ENCODE measurements at places on chromosomes 6 and 20.

GRCh38 chr6:27174958-27175357 is 72.5 kb upstream of the PRSS16 start:
- DNase-seq, result no peak

DNA sequence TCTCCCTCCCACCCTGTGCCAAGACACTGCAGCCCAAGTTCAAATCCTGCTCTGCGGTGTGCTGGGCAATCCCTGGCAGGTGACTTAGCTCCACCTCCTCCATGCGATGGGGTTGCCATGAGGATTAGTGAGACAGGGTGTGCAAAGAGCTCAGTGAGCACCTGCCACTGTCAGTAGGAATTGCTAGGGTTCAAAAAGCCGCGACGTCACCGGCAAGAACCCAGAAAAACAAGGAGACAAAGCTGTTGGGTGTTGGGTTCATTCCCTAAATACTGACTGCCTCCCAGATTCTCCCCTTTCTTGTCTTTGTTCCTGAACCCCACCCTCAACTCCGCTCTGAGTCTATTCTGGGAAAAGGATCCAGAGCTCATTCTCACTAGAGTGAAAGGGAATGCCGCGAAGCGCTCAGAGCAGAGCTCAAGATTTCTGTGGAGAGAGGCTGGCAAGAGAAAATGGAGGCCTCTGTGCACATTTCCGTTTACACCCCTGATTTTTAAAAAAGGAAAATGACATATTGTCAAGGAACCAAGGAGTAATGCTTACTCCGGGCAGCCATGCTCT is 13.3 kb downstream of the PMEPA1 start:
- no peak for DNase-seq

DNA sequence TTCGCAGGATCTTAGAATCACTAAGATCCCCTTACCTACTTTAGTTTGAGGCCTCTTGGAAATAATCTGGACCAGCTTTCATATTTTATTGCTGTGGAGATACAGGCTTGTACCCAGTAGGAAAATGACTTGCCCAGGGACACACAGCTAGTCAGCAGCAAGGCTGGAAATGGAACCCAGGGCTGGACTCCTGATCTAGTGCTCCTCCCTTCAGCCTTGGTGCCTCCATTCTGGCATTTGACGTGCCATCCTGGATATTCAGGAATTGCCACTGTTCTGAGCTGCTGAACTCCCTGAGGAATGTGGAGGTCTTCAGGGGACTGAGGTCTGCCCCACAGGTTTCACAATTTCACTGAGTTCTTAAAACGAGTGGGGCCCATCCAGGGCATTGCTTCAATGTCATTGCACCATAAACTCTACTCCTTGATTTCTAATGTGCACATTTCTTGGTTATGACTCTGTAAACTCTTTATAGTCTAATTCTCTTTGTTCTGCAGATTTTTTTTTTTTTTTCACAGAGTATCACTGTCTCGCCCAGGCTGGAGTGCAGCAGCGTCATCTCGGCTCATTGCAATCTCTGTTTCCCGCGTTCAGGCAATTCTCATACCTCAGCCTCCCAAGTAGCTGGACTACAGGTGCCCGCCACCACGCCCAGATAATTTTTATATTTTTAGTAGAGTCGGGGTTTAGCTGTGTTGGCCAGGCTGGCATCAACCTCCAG is 26.7 kb upstream of the CDKN1A start:
- no peak for DNase-seq

- no peak for DNase-seq
Observed at GRCh38 chr6:68729377-68729903, 94.4 kb downstream of the ADGRB3 start.

- no peak for DNase-seq
Observed at GRCh38 chr20:24138196-24138857, 149.7 kb upstream of the GGTLC1 start.

DNA sequence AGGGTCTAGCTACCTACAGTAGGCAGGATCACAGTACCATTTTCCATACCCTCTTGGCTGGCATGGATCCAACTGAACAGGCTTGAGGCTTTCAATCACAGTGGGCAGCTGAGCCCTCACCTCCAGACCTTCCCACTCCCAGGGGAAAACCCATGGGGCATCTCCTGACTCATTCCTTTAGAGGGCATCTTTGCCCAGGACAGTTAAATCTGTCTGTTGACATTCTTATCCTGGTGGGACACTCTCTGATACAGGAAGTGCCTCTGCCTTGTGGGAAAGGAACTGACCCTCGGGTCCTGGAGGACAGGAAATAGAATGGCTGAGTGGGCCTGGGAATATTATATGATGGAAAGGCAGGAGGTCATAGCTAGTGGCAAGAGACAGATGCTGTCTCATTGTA is 10.2 kb upstream of the EPB41L1 start:
- DNase-seq, result no peak

- DNase-seq, result no peak
Observed at GRCh38 chr20:18011482-18011881, 42.7 kb downstream of the MGME1 start.

DNA sequence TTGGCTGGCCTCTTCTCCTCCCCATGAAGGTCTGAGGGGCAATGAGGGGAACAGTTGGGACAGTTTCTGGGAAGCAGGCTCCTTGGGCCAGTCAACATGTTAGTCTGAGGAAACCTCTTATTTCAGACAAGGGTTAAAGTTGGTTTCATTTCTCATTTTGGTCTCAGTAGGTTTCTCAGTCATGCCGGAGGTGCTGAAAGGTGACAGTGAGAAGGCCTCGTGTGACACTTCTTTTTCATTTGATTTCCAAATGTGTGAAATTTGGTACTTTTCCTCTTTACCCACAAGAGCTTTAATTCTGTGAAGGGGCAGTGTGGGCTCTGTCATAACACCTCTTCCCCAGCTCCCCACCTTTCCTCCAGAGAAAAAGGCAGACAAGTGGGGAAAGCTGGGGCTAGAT is 7.5 kb upstream of the GLP1R start:
- no peak for DNase-seq

DNA sequence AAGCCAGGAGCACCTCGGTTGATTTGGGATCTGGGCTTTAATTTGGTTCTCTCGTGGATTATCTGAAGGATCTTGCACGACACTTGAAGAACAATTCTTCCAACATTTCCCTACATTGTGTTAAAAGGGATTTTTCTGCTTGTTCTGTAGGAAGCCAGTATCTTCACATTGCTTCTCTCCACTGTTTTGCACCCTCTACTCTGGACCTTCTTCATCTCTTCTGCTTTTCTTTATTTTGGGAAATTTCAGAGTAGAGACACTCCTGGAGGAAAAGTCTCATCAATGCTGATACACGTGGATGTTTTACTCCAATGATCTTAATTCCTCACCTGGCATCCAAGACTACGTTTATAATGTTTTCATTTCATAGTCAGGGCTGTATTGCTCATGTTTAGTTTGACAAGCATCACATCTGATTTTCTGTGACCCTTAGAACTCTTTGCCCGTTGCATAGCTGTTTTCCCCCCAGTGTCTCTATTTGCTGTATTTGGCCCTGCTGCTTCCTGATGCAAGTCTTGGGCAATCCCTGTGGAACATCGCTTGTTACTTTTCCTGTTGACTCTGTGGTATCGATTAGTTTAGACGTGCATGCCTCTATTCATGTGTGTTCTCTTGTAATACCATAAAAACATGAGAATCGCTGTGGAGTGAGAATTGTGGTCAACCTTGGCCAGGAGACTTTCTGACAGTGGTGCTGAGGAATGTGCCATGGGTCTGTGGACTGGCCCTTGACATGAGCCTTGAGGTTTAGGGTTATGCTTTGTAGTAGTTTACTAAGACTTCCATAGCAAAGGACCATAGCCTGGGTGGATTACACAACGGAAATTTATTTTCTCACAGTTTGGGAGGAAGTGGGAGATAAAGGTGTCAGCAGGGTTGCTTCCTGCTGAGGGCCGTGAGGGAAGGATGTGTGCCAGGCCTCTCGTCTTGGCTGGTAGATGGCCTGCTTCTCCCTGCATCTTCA is 12.5 kb downstream of the PLCB1 start:
- peak; percentile 68 for DNase-seq

- DNase-seq, result peak; percentile 32
Observed at GRCh38 chr6:24991810-24992467, 56.2 kb upstream of the RIPOR2 start.

DNA sequence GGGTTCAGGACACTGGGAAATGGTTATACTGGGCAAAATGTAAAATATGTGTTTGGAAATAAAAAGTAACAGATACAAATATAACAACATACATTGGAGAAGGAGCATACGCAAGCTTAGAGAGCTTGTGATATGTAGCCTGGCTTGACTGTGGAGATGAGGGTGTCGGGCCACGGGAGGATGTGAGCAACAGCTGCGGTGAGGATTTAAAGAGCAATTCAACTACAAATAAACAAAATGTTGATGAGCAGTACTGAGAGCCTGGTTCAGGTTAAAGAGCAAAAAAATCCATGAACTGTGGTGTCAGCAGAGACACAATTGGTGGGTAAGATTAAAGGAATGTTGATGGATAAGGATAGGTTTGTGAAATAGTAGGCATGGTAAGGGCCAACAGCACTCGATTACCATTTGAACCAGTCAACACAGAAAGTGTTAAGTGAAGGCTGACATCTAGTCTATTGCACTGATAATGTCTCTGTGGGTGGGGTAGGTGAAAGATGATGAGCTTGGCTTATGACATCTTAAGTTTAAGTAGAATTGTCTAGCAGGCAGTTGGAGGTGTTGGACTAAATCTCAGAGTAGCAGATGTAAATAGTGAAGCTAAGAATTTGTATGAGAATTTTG is 723.2 kb downstream of the EPM2A start:
- no peak for DNase-seq

- DNase-seq, result no peak
Observed at GRCh38 chr20:48791666-48792071, 36.1 kb downstream of the PREX1 start.

DNA sequence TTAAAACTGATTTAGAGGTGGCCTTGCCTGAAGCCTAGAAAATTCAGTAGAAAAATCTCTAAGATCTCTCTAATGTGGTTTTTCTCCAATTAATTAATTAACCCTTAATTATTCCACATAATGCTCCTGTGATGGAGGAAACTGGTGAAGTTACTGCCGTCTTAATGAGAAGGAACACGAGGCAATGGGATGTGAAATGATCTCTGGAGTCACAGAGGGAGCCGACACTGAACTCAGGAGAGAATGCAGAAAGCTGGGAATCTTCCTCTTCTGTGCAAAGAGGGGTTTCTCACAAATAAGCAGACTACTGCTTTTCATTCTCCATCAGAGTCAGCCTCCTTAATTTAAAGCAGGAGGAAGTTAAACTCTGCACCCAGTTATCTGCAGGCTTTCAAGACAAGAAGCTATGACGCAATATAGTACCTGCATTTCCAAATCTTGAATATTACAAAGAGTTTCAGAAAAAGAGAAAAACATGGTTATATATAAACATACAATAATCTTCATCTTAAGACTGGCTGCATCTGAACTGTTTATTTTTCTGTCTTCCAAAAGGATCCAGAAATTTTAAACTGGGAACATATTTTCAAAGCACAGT is 18.1 kb upstream of the SNRPB2 start:
- no peak for DNase-seq

GRCh38 chr6:159174263-159174969 is 5.2 kb downstream of the FNDC1 start:
- DNase-seq, result peak; percentile 74

- no peak for DNase-seq
Observed at GRCh38 chr20:44955270-44955669, 4.9 kb downstream of the TOMM34 start.

DNA sequence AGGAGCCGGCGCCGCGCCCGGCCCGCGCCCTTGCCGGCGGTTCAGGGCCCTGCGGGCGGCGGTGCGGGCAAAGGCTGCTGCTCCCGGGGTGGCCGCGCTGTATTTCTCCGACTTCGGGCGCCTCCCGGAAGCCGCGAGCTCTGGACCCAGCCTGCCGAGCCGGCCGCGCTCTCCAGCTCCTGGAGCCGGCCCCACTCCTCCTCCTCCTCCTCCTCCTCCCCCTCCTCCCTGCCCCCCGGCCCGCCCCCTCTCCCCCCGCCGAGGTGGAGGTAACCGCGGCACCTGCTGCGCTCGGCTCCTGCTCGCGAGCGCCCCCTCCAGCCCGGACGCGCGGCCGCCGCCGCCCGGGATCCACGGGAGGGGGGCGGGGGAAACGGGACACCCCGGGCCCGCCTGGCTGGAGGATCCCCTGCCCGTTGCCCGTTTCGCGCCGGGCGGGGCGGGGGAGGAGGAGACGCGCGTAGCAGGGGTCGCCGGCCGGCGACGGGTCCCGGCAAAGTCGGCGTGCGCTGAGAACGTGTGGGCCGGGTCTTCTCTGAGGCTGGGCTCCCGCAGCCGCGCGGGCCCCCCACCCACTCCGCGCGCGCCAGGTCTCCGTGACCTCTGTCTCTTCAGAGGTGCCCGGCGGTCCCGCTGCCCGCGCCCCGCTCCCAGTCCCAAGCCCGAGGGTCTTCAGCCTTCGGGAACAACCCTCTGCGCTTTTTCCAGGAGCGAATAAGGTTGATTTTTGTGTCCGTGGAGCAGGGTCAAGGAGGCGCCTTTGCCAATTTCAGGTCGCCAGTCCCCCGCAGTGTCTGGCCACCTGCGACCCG is at the start of gene SLC22A23:
Gene SLC22A23, minus strand, starts transcription at position 153 of the 812 bp plus-strand sequence. CDS start 491 bp downstream, outside the sequence.
- DNase-seq, result peak; percentile 88

Data from HuH-7.5 (cell line).